Cardiac ventricle fibroblast (primary cell): ENCODE measurements at places on chromosomes 12 and 14. TPM values are rescaled to one million over a fixed set of nuclear protein-coding genes. Genes with fewer than 3 reads are reported as not detected.

Gene SERPINA6
- total RNA-seq = 3.5 TPM in 1 of 2 replicates, not detected in the other

Gene STX2
- total RNA-seq = 15.9 and 20.6 TPM in 2 replicates

Gene STXBP6
- 5.4 and 6.3 TPM in 2 replicates for total RNA-seq

Gene NDRG2
- total RNA-seq = 54.0 and 70.0 TPM in 2 replicates

Gene TMEM119
- 21.3 and 27.7 TPM in 2 replicates for total RNA-seq

Gene SH2B3
- 25.9 and 27.6 TPM in 2 replicates for total RNA-seq

Gene TMEM63C
- total RNA-seq = not detected in 2 replicates

Gene STYK1
- not detected in 2 replicates for total RNA-seq

Gene HSP90AA1
- 348 and 369 TPM in 2 replicates for total RNA-seq

Gene GLIPR1
- 18.2 and 18.7 TPM in 2 replicates for total RNA-seq

Gene NRIP2
- 0.56 and 3.7 TPM in 2 replicates for total RNA-seq

Gene CSRP2
- total RNA-seq = 9.2 and 12.5 TPM in 2 replicates

Gene TMEM52B
- not detected in 2 replicates for total RNA-seq

Gene PARPBP
- total RNA-seq = 1.1 and 2.9 TPM in 2 replicates

Gene EIF5
- total RNA-seq = 213 and 229 TPM in 2 replicates

Gene SYT10
- total RNA-seq = not detected in 2 replicates

Gene EFS
- total RNA-seq = 6.7 and 8.9 TPM in 2 replicates

Gene BTBD7
- 21.5 and 22.7 TPM in 2 replicates for total RNA-seq

Gene GPHN
- total RNA-seq = 15.8 and 21.3 TPM in 2 replicates

Gene DDX11
- 7.6 and 10.3 TPM in 2 replicates for total RNA-seq

Gene TCL1B
- total RNA-seq = not detected in 2 replicates

Gene CCDC177
- 0.20 TPM in 1 of 2 replicates, not detected in the other for total RNA-seq

Gene LHX5
- total RNA-seq = not detected in 2 replicates

Gene LTB4R2
- total RNA-seq = 1.9 and 2.6 TPM in 2 replicates

Gene DEPDC4
- total RNA-seq = not detected in 2 replicates

Gene PCNX1
- 22.4 and 27.3 TPM in 2 replicates for total RNA-seq

Gene PLA2G1B
- not detected in 2 replicates for total RNA-seq

Gene MEG3
- 35.4 and 39.1 TPM in 2 replicates for total RNA-seq

Gene LALBA
- total RNA-seq = not detected in 2 replicates

Gene GALNT16
- 0.37 and 0.59 TPM in 2 replicates for total RNA-seq

Gene KRT79
- not detected in 2 replicates for total RNA-seq
